ENCODE measurements at places on chromosomes 5 and 9. TPM values are rescaled to one million over a fixed set of nuclear protein-coding genes. Genes with fewer than 3 reads are reported as not detected.

The WNK2 gene
- not detected for total RNA-seq

The LIFR gene
- 8.1 TPM for total RNA-seq

The SLCO4C1 gene
- total RNA-seq: 0.11 TPM

The ACO1 gene
- total RNA-seq: 42.0 TPM

The PAEP gene
- total RNA-seq: not detected

The ANKHD1 gene
- 82.3 TPM for total RNA-seq

The PCYOX1L gene
- total RNA-seq: 7.7 TPM

The GGTA1 gene
- total RNA-seq: 1.1 TPM

The EQTN gene
- total RNA-seq: not detected

The SPATA31A6 gene
- not detected for total RNA-seq

The GMCL2 gene
- not detected for total RNA-seq

The GABRA1 gene
- not detected for total RNA-seq

The HMCN2 gene
- total RNA-seq: 0.05 TPM

The PCDHB3 gene
- total RNA-seq: 8.8 TPM

The BAAT gene
- 0.13 TPM for total RNA-seq

The HTR4 gene
- not detected for total RNA-seq

The SPATA31C1 gene
- not detected for total RNA-seq

The PRRX2 gene
- total RNA-seq: 5.6 TPM

The PITX1 gene
- total RNA-seq: not detected

The TSLP gene
- total RNA-seq: not detected
